ENCODE measurements at places on chromosomes 2 and 18. TPM values are rescaled to one million over a fixed set of nuclear protein-coding genes. Genes with fewer than 3 reads are reported as not detected.

MCM6 gene
- 19.5 TPM for total RNA-seq

SCYGR4 gene
- not detected for total RNA-seq

PSMA8 gene
- total RNA-seq: 0.42 TPM

CYS1 gene
- not detected for total RNA-seq

CPO gene
- not detected for total RNA-seq

CAPN14 gene
- total RNA-seq: 0.18 TPM

LRRC30 gene
- total RNA-seq: not detected

ZNF512 gene
- 28.7 TPM for total RNA-seq

FEV gene
- not detected for total RNA-seq

OTOS gene
- not detected for total RNA-seq

TEKT4 gene
- total RNA-seq: not detected

All from T-helper 17 cell (primary cell).